ENCODE measurements at places on chromosomes 6 and 20. TPM values are rescaled to one million over a fixed set of nuclear protein-coding genes. Genes with fewer than 3 reads are reported as not detected.

DNA sequence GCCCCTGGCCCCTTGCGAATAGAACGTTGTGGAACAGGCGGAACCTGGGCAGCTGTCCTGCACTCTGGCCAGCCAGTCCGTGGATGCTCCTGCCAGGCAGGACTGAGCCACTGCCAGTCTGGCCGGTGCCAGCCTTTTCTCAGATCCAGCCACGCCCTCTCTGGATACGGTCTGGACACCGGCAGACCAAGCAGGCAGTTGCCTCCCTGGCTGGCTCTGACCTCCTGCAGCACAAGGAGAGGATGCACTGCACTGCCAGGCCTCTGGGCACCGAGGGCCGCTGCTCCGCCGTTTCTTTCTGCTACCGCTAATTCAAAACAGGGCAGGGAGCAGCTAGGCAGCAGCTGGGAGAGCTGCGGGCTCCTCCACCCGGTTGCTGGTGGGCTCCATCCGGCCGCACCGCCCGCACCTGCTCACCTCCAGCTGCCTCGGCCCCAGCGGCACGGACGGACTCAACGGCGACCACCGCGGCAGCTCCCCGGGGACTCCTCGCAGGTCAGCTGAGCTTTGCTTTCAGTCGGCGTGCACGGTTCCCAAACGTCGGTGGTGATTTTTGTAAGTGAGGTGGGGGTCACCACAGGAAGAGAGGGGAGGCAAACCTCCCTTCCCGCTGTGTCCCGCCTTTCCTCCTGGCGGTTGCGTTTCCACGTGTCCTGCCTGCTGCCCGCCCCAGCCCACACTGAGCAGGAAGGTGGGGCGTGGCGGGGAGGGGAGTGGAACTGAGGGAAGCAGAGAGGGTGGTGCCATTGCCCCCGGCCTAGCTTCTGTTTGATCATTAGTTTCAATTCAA, 30.3 kb upstream of the AFDN start:
- no peak for DNase-seq

GRCh38 chr6:2796861-2797260, 31.7 kb downstream of the WRNIP1 start:
- no peak for DNase-seq

DNA sequence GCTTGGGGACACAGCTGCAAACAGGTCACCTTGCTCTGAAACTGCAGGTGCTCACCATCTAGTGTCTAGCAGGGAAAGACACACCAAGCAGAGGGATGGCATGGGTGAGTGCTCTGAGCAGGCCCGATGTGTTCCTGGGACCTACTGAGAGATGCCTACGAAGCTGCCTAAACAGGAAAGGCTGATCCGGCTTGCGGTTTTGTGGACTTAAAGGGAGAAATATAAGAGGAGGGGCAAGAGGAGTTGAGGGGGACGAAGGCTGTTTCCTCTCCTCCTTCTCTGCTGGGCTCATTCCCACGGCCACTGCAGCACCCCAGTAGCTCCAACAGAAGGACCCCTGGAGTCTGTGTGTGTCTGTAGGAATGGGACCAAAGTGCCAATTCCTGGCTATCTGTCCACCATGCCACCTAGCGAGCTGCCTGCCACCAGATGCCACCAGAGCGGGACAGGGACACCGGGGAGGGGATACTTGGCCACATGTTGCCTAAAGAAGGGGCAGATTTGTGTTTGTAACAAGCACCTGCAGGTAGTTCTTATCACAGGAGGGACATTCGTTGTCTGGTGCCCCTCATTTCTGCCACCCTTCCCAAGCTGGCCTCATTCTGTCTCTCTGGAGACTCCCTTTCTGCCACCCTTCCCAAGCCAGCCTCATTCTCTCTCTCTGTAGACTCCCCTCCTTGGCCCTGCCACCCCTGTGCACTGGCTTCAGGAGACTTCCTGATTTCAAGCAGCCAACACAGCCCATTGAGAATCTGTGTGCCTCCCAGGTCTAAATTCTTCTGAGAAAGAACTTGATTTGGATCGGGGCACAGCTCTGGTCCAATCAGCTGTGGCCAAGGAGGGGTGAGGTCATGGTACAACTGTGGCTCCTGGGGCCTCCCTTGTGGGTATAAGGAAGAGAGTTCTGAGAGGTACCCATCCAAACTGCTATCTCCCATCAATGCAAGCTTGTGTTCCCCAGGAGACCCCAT, 221.8 kb downstream of the ANKRD60 start:
- no peak for DNase-seq

- DNase-seq, result peak; percentile 76
Measured at GRCh38 chr6:132369526-132369925, 31.7 kb downstream of the MOXD1 start.

GRCh38 chr6:32369660-32370059, 2.0 kb downstream of the TSBP1 start:
- DNase-seq, result peak; percentile 83

GRCh38 chr6:170439366-170440361, 113.4 kb downstream of the PSMB1 start:
- peak; percentile 18 for DNase-seq

DNA sequence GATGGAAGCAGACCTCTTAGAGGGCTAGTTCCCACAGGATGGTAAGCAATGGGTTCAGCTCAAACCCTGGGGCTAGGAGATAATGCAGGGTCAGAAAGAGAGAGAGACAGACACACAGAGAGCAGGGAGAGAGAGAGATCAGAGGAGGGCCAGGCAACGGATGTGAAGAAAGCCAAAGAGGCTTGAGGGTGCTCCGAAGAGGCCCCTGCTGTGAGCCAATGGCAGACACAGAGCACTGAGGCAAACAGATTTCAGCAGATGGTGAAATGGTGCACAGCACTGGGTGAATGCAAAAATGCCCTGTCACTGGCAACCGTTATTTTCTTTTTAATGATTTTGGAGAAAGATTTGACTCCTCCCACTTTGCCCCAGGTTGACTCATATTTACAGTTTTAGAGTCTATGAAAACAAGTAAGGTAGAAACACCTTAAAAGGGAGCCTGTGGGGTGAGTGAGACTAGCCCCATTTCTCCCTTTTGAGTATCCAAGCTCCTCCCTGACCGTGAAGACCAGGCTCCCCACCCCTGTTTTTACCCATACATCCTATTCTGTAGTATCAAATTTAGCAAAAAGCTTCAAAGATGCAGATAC, 840 bp downstream of the DEFB132 start:
- no peak for DNase-seq

- no peak for DNase-seq
Measured at GRCh38 chr6:7515363-7515762, 26.1 kb upstream of the DSP start.

- DNase-seq, result no peak
Measured at GRCh38 chr20:15544742-15545141, 1028.5 kb downstream of the KIF16B start.

- DNase-seq, result no peak
Measured at GRCh38 chr6:93394471-93394870, 24.9 kb downstream of the EPHA7 start.

GRCh38 chr6:46773201-46773855, 19.9 kb upstream of the MEP1A start:
- DNase-seq, result no peak

- DNase-seq, result no peak
Measured at GRCh38 chr20:58956078-58956477, 25.0 kb upstream of the NELFCD start.

GRCh38 chr20:20231528-20232298, 136.2 kb upstream of the INSM1 start:
- no peak for DNase-seq

DNA sequence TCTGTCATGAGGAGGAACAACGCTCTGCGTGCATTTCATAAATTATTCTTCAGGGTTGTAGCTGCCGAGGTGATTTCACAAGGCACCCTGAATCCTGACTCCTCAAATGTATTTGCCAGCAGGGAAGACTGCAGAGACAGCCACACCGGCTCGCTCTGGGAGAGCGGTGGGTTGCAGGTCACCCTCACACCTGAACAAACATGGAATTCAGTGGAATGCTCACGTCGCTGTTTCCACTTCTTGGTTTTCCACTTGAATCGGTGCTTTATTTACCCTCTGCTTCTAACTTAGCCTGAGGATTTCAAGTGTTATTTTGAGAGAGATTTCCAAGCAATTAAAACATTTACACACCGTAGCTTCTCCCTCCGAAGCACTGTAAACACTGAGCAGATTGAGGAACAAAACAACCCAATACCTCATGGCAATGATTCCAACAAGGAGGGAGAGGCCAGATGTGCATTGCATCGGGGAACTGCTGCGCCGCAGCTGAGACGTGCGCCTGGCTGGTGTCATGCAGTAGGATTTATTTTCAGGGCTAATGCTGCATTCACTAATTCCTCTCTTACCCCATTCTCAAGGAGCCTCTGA, 59.5 kb upstream of the GGTLC1 start:
- no peak for DNase-seq

- DNase-seq, result no peak
Measured at GRCh38 chr6:166411271-166411670, 28.5 kb upstream of the MPC1 start.

DNA sequence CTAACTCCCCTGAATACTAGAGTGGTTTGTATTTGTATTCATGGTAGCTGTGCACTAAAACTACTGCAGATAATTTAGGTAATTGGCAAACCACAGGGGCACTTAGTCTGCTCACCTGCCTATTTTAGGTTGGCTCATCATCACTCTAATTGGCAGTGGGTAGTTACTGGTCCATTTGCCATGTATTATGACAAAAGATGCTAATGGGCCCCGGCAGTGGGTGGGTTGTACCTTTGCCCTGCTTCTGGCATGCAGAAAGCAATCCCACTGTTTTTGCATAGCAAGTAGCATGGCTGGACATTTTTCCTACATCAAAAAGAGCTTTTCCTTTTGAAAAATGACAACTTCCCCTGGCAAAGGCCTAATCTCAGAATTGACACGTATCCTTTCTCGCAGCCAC, 741.4 kb upstream of the MAP3K7 start:
- DNase-seq, result no peak

DNA sequence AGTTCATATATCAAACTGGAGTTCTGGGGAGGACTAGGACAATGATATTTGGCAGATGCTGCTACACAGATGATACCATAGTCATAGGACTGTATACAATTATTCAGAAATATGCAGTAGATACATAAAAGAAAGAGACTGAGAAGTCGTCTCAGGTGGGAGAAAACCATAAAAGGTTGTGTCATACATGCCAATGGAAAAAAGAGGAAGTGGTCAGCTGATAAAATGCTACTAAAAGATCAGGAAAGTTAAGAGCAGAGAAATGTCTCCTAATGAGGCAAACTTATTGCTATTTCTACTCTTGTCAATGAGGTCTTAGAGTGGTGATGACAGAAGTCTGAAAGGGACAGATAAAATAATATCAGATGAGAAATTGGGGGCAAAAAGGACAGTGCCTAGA, 407.6 kb downstream of the COL12A1 start:
- DNase-seq, result no peak

GRCh38 chr6:155256122-155256795, 7.6 kb upstream of the CLDN20 start:
- no peak for DNase-seq

DNA sequence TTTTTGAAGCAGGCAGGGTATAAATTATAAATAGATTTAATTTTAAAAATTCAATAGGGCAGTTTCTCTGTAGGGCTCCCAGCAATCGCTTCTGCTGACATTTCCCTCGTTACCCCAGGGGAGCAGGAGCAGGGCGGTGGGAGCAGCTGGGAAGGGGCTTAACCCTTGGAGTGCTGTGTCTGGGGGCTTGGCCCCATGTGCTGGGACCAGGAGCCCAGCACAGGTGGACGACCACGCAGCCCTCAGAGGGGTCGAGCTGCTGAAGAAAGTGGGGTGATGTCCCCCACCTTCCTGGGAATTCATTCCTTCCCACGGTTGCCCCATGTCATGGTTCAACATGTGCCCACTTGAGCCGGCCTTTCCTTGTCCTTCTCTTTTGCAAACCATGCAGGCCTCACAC, 67.5 kb upstream of the STX16 start:
- DNase-seq, result no peak

DNA sequence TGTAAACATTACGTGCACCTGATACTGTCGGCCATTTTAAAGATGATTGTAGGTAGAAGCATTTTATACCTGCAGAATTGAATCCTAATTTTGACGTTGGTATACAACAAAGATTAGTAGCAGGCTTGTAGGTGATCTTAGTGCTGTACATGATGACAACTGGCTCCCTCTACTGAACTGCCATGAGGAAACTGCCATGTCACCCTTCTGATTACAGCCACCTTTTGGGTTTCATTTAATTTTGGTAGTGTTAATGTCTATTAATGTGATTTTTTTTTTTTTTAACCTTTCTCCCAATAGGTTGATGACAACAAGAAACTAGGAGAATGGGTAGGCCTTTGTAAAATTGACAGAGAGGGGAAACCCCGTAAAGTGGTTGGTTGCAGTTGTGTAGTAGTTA, 2.3 kb downstream of the RPS12 start:
- DNase-seq, result no peak

GRCh38 chr6:169190144-169190584, 63.5 kb downstream of the THBS2 start:
- DNase-seq, result peak; percentile 41

DNA sequence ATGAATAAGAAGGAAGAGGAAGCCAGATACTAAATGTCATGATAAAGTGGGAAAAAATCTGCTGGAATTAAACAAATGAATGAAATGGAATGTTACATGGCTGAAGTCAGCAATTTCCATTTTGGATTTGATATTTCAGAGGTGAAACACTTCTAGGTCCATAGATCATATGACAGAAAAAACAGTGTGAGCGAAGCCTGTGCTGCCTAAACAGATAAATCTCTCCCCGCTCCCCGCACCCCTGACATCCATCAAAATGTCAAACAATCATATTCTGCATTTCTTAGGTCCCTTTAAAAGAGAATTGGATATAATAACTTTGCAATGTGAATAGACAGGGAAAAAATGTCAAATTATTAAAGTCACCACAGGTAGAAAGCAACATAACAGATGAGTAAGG, 26.0 kb upstream of the TRDN start:
- no peak for DNase-seq

- no peak for DNase-seq
Measured at GRCh38 chr6:111798281-111798725, 74.9 kb downstream of the FYN start.

DNA sequence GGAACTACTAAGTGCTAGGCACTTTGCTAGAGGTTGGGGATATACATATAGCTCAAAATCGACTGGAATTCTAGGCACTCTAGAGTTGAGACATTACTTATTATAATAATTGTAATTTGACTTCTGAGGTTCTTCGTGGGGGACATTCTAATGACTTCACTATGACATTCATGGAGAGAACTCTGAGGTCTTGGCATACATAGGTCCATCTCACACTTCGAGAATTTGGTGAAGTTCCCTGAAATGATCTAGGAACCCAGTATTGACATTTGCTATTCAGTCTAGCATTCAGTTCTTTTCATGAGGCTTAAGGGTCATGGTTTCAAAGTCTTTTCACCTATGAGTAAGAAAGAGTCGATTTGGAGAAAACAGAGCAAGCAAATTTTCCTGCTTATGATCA, 446.6 kb upstream of the JAG1 start:
- DNase-seq, result no peak

MROH8 gene
- total RNA-seq, result 1.3 TPM

AVP gene
- total RNA-seq, result not detected

NKAIN2 gene
- not detected for total RNA-seq

C6orf141 gene
- 21.5 TPM for total RNA-seq

TEAD3 gene
- 12.3 TPM for total RNA-seq

ADIG gene
- total RNA-seq, result not detected

NMBR gene
- total RNA-seq, result not detected

OPRM1 gene
- not detected for total RNA-seq

SEC23B gene
- total RNA-seq, result 100 TPM

EYA2 gene
- not detected for total RNA-seq

MATN4 gene
- not detected for total RNA-seq

ZNF334 gene
- total RNA-seq, result 0.12 TPM

GFRAL gene
- not detected for total RNA-seq

LY6G5B gene
- total RNA-seq, result 1.2 TPM

SLC32A1 gene
- total RNA-seq, result not detected

OR14J1 gene
- total RNA-seq, result not detected

PGM3 gene
- total RNA-seq, result 57.8 TPM

HTR1E gene
- not detected for total RNA-seq

Data from A172 (cell line).